CD4-positive, alpha-beta memory T cell (primary cell): ENCODE measurements at places on chromosomes 13 and 19. TPM values are rescaled to one million over a fixed set of nuclear protein-coding genes. Genes with fewer than 3 reads are reported as not detected.

DNA sequence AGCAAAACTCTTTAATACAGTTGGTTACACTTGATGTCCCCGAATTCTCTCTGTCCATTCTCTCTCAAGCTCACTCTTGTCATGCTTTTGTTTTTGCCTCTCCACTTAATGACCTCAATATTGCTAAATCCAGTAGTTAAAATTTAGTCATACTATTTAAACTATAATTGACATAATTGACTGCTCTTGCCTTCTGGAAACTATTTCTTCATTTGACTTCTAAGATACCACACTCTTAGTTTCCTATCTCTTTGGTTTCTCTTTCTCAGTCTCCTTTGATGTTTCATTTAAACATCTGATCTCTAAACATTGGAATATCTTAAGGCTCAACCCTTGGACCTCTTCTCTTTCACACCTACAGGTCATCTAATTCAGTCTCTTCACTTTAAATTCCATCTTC is 211.3 kb downstream of the COG6 start:
- no peak for DNase-seq

The KISS1R gene
- 0.79 TPM for total RNA-seq

GRCh38 chr13:99151516-99151915 is 49.1 kb upstream of the UBAC2 start:
- DNase-seq = no peak

DNA sequence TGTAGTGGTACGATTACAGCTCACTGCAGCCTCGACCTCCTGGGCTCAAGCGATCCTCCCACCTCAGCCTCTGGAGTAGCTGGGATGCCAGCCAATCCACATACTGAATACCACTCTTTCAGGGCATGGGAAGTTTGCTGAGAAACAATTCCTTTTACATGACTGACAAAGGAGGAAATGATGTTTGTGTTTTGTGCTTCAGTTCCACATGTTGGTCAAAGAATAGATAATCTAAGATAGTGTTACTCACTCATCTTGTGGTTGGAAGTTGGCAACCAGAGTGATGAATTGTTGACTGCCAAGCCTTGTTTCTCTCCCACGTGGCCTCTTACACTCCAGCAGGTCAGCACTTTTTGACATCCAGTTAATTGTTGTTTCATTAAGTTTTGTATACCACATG is 7.6 kb downstream of the MBD3L2B start:
- no peak for DNase-seq

DNA sequence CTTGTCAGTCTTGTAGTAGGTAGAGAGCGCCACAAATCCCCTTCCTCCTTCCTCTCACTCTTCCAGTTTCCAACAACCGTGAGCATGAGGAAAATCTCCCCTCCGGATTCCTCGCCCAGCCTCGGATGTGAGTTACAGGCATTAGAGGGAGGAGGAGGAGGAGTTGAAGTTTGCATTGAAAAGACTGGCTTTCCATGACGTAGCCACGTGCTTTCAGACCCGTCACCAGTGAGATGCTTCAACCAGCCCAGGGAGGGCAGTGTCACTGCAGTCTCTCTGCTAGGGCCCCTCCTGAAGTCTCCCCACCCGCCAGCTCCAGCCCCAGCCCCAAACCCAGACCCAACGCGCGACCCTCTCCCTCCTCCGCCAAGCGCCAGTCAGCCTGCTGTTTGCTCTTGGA is 442 bp upstream of the FGF14 start:
- peak; percentile 63 for DNase-seq

- no peak for DNase-seq
These were observed 6.4 kb upstream of the LGALS13 start for GRCh38 chr19:39595950-39596349.

DNA sequence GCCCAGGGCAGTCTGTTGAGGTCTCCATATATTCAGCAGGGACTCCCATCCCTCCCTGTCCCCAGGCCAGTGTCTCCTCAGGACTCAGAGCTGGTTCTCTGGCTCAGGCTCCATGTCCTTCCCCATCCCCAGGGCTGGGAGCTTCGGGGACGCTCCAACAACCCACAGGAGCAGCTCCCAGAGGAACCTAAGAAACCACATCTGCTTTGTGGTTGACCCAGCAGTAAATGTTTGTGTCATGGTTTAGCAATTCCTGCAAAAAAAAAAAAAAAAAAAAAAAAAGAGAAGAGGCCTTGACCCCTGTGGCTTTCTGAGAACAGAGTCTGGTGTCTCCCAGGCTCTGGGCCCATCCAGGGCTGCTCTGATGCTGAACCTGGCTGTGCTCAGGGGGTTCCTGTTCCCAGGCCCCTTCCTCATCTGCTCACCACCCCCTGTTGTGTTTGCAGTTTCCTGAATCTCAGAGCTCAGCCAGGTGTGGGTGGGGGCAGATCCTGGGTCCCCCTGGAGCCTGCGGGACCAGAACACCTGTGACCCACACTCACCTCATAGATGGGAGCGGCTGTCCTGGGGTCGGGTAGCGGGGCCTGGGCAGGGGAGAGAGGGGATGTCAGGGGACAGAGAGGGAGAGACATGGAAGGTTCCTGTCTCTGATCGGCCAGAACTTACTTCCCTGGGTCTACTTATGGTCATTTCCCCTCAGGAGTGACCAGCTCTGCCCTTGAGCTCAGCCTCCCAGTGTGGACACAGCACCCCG is 25.2 kb upstream of the CEACAM1 start:
- DNase-seq = no peak

The CEACAM7 gene
- total RNA-seq = not detected

The CEACAM20 gene
- not detected for total RNA-seq

DNA sequence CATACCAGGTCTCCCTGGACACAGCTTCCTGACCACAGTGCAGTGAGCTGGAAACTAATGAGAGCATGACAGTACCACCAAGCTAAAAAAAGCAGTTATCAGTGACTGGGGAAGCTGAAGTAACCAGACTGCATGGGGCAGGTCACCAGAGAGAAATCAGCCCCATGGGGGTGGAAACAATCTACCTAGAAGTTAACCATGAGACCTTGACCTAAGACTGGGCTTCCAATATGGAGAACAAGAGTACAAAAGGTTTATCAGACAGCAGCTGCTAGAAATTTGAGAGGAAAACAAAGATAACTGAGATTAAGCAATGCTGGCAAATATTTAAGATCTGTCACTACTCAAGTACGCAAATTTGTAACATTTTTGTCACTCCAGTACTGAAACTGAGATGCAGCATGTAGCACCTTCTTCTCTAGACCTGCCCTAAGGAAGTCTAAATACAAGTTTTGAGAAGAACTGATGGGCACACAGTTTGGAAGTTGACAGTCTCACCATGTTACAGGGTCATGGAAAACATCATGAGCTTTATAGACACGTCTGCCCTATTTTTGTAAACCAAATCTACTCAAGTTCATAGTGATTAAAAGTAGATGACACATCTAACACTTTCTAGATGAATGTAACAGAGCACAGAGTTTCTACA is 2641.8 kb upstream of the PCDH20 start:
- no peak for DNase-seq

DNA sequence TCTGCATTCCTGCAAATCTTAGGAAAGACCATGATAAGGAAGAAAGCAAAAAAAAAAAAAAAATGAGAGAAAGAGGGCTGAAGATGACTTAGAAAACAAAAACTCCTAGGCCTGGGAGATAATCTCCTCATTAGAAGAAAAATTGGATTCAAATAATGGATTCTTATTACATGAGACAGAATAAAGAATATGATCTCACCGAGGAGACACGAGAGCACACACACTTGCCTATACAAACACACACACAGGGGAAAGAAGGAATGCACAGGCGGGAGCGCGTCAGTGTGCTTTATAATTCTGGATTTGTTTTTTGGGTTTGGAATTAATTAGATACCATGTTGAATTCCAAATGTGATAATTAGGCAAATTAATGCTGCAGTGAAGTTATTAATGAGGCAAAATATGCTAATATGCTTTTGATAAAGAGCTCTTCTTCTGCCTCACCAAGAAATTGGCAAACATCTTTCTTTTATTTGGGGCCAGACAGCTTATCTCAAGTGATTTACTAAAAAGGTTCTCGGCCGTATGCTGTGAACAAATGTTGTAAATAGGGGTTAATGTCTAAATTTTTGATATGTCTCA is 36.1 kb upstream of the PCDH8 start:
- DNase-seq = no peak

The KLK2 gene
- not detected for total RNA-seq

The CABP5 gene
- total RNA-seq = not detected

- no peak for DNase-seq
These were observed 10.2 kb upstream of the ILF3 start for GRCh38 chr19:10643968-10644259.
